Vagina (tissue), 2 donors: ENCODE measurements at places on chromosomes 6 and 20. TPM values are rescaled to one million over a fixed set of nuclear protein-coding genes. Genes with fewer than 3 reads are reported as not detected.

GJA1 gene
- total RNA-seq = 261 TPM

TINAG gene
- total RNA-seq = not detected

CLIC5 gene
- total RNA-seq = 3.4 TPM

ALDH5A1 gene
- 14.2 TPM for total RNA-seq

KAT14 gene
- 11.5 TPM for total RNA-seq
